Right hindlimb (tissue), 1 donor: ENCODE measurements at places on chromosomes 7 and 10.

GRCh38 chr10:25828475-25828874 is 105.6 kb upstream of the MYO3A start:
- no peak for DNase-seq

DNA sequence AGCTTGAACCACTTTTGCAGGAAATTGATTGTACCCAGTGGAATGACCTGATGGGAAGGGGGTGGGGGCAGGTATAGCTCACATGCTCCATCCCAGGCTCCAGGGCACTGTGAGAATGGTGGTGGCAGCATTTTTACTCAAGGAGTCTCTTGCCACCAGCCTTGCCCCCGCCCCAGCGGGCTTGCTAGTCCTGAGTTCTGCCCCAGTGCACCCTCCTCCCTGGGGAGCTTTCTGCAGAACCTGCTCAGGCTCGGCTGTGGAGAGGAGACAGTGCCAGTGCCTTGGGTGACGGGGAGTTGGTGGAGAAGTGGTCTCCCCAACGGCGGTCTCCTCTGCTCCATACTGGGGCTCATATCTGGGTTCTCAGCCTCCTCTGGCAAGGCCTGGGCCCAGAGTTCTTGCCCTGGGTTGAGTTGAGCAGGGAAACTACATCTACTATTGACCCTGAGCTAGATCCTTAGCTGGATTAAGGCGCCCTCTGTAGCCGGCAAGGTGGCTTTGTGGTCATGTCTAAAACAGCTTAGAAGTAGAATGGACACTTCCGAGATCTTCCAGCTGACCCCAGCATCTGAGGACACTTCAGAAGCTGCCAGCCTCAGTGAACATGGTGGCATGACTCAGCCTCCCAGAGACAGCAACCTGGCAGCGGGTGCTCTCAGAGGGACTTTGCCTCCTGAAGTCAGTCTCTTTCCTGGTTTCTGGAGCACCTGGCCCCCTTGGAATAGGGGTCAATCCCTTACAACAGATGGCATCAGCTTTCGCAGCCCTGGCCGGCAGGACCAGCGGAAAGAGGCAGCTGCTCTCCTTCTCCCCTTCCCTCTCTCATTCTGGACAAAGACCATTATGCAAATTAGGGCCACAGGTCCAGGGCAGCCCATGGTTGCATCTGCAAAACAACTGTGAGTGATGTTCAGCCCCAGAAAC is 363.4 kb upstream of the MKI67 start:
- DNase-seq = no peak

- DNase-seq = no peak
Measured at GRCh38 chr10:28684986-28685580, 7.8 kb downstream of the BAMBI start.

GRCh38 chr7:149741629-149742028 is 31.8 kb downstream of the ZNF467 start:
- no peak for DNase-seq

DNA sequence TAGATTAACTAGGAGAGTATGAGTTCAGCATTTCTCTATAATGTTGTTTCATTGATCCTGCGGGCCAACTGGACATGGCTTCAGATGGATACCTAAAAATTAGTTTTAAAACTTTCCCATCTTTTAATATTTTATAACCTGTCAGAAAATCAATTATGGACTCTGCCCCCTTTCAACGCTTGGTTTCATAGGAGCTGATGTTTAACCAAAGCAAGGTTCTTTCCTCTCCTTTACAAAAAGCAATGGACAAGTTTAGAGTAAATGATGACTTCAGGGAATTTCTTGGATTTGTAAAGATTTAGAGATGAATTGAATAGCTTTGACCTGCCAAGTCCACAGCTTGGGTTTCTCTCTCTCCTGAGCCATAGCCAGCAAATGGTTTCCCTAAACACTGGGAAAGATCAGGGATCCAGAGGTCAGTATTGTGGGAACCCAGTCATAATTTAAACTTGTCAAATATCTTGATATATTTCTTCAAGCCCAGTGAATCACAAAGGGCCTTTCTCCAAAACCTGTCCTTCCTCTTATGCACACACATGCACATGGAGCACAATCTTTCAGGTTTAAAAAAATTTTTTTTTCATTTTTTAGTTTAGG is 177.1 kb downstream of the EVX1 start:
- DNase-seq = no peak

DNA sequence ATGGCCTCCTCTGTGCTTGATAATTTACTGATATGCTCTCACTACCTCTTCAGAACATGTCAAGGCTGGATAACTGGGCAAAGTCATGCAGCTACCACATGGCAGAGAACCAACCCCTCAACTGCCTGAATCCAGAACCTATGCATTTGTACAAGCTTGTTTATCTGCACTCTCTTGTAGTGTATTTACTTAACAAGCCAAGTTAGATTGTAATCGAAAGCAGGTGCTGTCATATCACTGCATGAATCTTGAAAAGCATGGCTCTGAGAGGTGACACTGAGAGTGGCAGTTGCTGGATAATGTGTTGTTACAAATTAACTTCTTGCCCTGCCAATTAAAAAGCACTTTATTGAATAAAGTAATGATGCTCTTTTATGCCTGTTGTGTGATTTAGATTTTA is 588.6 kb downstream of the NRG3 start:
- DNase-seq = no peak

GRCh38 chr7:78787854-78788253 is 665.6 kb downstream of the MAGI2 start:
- no peak for DNase-seq

- DNase-seq = no peak
Measured at GRCh38 chr7:23600236-23600635, 3.1 kb downstream of the CCDC126 start.

DNA sequence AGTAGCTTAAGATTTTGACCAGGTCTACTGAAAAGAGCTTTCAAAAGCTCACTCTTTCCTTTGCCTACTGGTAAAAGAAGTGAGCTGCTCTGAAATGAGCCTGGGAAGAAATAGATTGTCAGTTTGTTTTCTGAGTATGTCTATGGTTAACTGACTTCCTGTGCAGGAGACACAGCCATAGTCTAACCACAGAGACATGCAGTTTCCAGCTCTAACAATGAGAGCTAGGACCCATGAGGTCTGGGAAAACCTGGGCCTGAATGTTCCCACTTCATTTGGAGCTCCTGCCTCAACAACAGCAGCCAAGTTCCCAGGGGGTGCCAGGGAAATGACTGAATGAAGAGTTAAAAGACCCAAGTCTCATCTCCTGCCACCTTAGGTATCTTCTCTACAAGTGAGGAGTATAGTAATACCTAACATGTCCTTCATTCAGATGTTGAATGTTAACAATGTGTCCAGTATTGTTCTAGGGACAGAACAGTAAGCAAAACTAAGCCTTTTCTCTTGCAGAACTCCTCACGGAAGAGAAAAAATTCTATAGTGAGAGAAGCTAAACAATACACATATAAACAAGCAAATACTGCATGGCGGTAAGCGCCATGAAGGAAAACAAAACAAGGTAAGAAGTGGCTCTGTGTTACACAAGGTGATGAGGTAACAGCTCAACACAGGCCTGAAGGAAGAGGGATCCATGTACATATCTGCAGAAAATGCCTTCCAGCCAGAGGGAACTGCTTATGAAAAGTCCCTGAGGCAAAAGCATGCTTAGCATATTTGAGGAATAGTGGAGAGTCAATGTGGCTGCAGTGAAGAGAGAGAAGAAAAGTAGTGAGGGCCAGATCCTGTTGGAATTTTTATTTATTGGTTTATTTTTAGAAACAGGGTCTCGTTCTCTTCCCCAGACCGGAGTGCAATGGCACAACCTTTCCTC is 26.4 kb upstream of the ANKRD1 start:
- DNase-seq = no peak

GRCh38 chr10:42304341-42304740 is 334.0 kb downstream of the ZNF33B start:
- no peak for DNase-seq

GRCh38 chr10:12333380-12334185 is 15.8 kb upstream of the CAMK1D start:
- DNase-seq = peak; percentile 65

DNA sequence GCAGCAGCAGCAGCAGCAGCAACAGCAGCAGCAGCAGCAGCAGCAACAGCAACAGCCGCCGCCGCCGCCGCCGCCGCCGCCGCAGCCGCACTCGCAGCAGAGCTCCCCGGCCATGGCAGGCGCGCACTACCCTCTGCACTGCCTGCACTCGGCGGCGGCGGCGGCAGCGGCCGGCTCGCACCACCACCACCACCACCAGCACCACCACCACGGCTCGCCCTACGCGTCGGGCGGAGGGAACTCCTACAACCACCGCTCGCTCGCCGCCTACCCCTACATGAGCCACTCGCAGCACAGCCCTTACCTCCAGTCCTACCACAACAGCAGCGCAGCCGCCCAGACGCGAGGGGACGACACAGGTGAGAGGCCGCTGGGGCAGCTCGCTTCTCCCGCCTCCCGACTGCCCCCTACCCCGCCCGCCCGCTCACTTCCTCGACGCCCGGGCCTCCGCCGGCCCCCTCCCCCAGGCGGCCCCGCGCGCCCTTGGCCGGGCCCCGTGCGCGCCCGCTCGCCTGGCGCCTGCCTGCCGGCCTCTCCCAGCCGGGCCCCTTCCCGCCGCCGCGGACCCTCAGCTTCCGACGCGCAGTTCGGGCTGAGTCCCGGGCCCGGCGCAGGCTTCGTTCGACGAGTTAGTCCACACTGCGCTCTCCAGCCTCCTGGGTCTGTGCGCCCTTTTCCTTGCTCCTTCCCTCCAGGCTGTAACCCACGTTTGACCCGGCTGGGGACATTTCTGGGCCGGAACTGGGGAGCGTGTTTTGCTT is 882 bp downstream of the DLX6 start:
- DNase-seq = peak; percentile 74

GRCh38 chr10:43217563-43218205 is 49.2 kb downstream of the RASGEF1A start:
- DNase-seq = no peak

- no peak for DNase-seq
Measured at GRCh38 chr10:130715686-130716670, 579.8 kb downstream of the GLRX3 start.
